ENCODE measurements at places on chromosomes 3 and 15. TPM values are rescaled to one million over a fixed set of nuclear protein-coding genes. Genes with fewer than 3 reads are reported as not detected.

DNA sequence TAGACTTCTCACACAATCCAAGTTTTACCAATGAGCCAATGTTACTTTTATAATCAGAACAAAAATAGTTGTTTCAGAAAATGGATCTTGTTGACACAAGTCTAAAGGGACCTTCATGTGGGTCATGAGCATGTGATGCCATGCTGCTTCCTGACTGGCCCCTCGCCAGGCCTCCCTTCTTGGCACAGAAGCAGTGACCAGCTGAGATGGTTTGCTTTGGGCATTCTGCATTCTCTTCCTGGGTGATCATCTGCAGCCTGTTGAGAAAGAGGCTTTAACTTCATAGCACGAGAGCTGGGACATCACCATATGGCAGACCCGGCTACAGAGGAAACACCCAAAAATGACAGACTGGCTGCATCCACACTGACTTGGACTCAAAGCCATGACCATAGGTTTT lies 45.7 kb downstream of the TGM4 start:
- peak; percentile 17 for DNase-seq

- peak; percentile 87 for DNase-seq
Measured at GRCh38 chr15:74950078-74950908, 6.3 kb downstream of the RPP25 start.

DNA sequence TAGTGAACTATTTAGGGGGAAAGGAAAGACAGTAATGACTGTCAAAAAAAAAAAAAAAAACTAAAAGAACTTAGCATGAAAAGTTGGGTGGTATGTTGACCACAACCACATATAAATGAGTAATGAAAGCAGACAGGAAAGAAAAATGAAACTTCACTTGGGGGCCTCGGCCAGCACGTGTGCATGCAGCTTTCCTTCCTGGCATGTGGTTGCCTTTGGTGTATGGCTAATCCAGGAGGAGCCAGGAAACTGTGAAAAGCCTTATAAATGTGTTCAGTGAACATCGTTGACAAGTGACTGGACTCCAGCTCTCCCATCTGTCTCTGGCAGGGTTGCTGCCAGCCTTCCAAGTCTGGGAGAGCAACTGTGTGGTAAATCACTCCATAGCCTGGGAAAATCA lies 195.1 kb downstream of the DTWD1 start:
- DNase-seq, result peak; percentile 21

Gene CLDN18
- total RNA-seq, result not detected

GRCh38 chr3:108833611-108834010 lies 11.0 kb downstream of the TRAT1 start:
- DNase-seq, result no peak

Gene C3orf52
- not detected for total RNA-seq

DNA sequence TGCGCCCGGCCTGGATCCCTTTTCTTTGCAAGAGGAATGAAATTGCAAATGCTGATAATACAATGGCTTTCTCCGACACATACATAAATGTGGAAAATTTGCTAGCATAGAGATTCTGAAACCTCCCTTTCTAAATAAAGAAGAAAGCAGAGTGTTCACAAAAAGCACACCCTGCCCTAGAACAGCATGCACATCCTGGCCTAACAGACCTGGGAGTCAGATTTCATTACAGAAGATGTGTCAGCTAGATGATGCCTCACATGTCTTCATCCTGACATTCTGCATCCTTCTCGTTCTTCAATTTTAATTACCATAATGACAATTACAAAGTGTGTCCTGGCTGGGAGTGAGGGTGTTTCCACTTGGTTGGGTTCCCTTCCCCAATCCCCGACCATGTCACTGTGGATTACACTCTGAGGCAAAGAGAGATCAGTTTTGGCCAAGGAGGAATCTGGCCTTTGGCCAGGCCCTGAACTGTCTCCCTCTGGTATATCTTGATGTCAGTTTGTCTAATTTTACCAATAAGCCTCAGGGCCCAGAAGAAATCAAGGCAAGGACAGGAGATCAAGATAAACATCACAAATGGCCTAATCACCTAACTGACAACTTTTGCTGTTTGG lies 104.9 kb upstream of the SPATA12 start:
- DNase-seq, result peak; percentile 78

- DNase-seq, result no peak
Measured at GRCh38 chr15:31163769-31164572, 62.4 kb upstream of the TRPM1 start.

GRCh38 chr15:42832576-42832975 lies 88.0 kb downstream of the TTBK2 start:
- DNase-seq, result no peak

GRCh38 chr3:151146071-151146730 lies 56.8 kb downstream of the GPR171 start:
- DNase-seq, result peak; percentile 84

All from G401 (cell line).